T-helper 17 cell (primary cell): ENCODE measurements at places on chromosomes 1 and 21. TPM values are rescaled to one million over a fixed set of nuclear protein-coding genes. Genes with fewer than 3 reads are reported as not detected.

GRCh38 chr1:30447080-30447479 is 276.3 kb downstream of the MATN1 start:
- H3K27ac ChIP-seq = no peak overlapping the region
- peaks cover 24% of the 10 kb centered on the region for H3K27me3 ChIP-seq
- H3K4me1 ChIP-seq = peaks cover 2% of the 10 kb centered on the region
- no peak for DNase-seq
- peaks cover 6% of the 10 kb centered on the region for H3K36me3 ChIP-seq
- no peak overlapping the region for H3K4me3 ChIP-seq

Gene JAM2
- total RNA-seq = 0.21 TPM

- H3K27ac ChIP-seq = no peak overlapping the region
- H3K27me3 ChIP-seq = no peaks in the 10 kb centered on the region
- no peaks in the 10 kb centered on the region for H3K36me3 ChIP-seq
- DNase-seq = no peak
Observed at GRCh38 chr1:92563457-92564216, 76.9 kb upstream of the GFI1 start.

Gene GNPAT
- 16.4 TPM for total RNA-seq

DNA sequence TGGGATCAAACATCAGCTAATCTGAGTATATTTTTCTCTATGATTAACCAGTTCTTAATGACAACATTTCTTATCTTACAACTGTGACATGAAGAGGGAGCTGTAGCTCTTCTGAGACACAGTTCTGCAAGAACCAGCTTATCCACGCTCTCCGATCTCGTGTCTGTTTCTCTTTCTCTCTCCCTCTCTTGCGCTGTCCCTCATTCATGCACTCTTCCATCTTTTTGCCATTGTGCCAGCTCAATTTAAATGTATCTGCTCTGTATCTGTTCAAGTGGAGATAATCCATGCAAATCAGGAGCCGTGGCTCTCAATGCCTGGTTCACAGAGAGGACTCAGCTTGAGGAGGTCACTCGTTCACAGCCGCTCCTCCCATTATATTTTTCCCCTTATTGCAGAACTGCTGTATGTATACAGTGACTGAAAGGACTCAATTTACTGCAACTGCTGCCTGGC is 494.7 kb upstream of the ADGRL2 start:
- no peaks in the 10 kb centered on the region for H3K4me1 ChIP-seq
- H3K27me3 ChIP-seq = no peaks in the 10 kb centered on the region
- no peaks in the 10 kb centered on the region for H3K36me3 ChIP-seq
- no peak for DNase-seq

DNA sequence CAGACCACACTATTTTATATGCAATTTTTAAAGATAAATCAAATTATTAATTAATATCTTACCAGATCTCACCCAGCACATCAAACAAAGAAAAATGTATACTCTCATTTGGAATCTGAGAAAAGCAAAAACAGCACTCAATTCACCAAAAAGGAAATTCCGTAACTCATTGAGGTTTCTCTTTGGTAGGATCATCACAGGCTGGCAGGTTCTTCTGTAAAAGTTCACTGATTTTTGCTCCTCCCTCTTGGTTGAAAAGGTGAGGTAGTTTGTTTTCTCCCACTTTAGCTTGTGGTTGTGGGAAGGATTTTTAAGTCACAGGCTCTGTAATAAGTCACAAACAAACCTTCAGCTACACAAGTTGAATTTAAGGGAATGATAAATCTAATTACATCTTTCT is at the start of gene LIPI:
Gene LIPI (minus strand): TSS at position 218 of the 400 bp plus-strand sequence. CDS start 110 bp downstream, at position 108.
- no peak within 1 kb of the TSS for H3K4me3 ChIP-seq
- H3K36me3 ChIP-seq = no peaks in the 10 kb centered on the region
- no peak for DNase-seq

DNA sequence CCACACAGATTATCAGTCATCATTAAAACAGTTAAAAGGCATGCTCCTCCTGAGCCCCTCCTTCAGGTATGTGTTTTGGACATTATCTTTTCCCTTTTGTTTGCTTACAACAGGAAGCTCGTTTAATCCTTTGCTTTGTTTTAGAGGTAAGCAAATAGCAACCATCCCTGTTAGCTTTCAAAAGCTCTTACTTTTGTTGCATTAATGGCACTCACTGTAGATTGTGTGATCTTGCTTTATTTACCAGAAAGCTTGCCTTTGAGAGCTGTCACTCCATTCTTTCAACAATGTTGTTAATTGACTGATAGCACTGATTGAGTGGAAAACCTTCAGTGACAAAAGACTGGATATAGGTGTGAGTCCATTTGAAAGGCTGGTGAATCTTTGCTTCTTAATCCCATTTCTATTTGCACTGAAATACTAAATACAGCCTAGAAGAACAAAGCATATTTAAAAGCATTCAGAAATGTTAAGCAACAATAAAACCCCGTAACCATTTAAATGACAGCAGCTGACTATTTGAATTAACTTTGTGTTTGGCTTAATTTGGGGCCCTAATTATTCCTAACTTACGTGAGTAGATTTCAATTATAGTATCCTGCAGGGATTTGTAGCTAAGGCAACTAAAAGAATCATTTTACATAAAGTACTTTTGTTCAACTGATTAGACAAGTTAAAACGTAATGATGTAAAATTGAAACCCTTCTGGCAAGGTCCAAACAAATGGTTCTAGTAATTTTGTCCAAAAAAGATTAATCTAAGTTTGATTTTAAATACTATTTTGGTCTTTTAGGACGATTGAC is 48.3 kb downstream of the ADGRL2 start:
- H3K4me3 ChIP-seq = no peak overlapping the region
- H3K4me1 ChIP-seq = no peaks in the 10 kb centered on the region
- no peaks in the 10 kb centered on the region for H3K27me3 ChIP-seq
- no peaks in the 10 kb centered on the region for H3K36me3 ChIP-seq
- DNase-seq = no peak

- DNase-seq = no peak
- H3K4me1 ChIP-seq = peaks cover 7% of the 10 kb centered on the region
- H3K4me3 ChIP-seq = no peak overlapping the region
- no peak overlapping the region for H3K27ac ChIP-seq
- H3K36me3 ChIP-seq = peaks cover 3% of the 10 kb centered on the region
- peaks cover 20% of the 10 kb centered on the region for H3K27me3 ChIP-seq
Observed at GRCh38 chr1:101520302-101520701, 283.5 kb downstream of the S1PR1 start.
